GM12864 (cell line): ENCODE measurements at places on chromosomes 12 and 14.

DNA sequence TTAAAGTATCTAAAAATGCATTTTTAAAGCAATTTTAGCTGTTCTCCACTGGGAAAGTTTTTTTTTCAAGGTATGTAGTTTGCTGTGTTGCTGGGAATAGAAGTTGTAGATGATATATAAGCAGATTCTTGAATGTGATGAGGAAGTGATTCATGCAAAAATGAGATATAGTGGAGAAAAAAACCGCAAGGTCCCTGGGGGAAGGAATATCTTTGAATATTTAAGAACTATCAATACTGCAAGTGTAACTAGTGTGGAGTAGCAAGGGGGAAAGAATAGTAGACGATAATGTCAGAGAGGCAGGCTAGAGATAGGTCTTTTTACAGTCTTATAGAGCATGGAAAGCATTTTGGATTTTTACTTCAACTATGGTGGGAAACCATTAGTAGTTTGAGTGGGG, 42.5 kb downstream of the PTCSC3 start:
- DNase-seq = no peak

GRCh38 chr14:95018821-95019220, 138.5 kb downstream of the DICER1 start:
- DNase-seq = no peak

- DNase-seq = no peak
Measured at GRCh38 chr12:130300737-130301535, 36.8 kb upstream of the PIWIL1 start.

- DNase-seq = no peak
Measured at GRCh38 chr14:92675976-92676375, 72.5 kb downstream of the LGMN start.

DNA sequence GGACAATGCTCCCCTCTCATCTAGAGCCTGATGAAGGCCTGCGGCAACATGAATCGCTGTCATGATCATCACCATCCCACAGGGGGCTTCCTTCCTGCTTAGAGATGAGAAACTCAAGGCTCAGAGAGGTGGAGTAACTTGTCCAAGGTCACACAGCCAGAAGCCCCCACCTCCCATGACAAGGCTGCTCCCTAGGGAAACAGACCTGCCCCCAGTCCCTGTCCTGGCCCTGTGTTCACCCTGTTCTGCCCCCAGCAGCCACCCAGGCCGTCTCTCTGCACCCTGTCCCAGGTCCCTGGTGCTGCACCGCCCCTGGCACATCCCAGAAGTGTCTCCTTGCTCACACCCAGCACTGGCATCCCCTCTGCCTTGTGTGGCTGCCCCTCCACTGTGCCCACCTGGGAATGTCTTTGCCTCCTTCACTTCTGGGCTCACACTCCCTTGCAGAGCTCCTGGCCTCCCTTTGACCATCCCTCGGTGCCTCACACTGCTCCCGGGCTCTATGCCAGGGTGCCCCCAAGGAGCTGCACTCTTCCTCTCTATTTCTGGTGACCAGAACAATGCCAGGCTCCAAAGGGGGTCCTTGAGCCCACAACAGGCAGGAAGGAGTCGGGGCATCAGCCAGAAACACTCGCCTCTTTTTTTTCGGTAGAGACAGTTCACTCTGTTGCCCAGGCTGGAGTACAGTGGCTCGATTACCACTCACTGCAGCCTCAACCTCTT, 70.5 kb downstream of the BCL11B start:
- no peak for DNase-seq

DNA sequence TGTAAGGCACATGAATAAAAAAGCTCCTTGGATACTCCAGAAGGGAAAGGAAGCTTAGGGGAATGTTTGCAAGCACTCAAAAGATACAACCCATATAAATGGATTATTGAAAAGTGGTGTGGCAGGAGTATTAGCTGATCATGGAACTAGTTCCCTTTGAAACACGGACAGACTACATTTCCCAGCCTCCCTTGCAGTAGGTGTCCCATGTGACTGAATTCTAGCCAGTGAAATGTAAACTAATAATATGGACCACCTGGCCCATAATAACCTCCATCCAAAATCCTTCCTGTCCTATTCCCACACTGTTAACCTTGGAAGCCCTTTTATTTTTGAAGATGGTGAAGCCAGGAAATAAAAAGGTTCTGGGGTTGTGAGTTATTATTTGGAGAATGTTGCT, 242.3 kb downstream of the SUDS3 start:
- DNase-seq = no peak

DNA sequence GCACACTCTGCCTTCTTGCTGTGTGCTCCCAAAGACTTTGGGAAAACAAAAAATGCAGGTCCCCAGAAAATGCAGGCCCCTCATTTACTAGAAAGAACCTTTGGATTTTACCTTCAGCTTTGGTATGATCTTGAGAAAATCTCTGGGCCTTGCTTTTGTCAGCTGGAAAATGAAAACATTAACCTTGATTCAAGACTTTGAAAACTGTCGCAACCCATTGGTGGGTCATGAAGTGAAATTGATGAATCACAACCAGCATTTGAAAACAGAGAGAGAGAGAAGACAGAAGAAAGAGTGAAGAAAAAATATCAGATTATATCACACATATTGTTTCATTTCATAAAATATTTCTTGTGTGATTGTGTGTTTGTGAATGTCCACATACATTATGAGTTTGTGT, 322.5 kb downstream of the ZFP36L1 start:
- no peak for DNase-seq

- DNase-seq = no peak
Measured at GRCh38 chr12:25558586-25558985, 5.5 kb upstream of the LMNTD1 start.

DNA sequence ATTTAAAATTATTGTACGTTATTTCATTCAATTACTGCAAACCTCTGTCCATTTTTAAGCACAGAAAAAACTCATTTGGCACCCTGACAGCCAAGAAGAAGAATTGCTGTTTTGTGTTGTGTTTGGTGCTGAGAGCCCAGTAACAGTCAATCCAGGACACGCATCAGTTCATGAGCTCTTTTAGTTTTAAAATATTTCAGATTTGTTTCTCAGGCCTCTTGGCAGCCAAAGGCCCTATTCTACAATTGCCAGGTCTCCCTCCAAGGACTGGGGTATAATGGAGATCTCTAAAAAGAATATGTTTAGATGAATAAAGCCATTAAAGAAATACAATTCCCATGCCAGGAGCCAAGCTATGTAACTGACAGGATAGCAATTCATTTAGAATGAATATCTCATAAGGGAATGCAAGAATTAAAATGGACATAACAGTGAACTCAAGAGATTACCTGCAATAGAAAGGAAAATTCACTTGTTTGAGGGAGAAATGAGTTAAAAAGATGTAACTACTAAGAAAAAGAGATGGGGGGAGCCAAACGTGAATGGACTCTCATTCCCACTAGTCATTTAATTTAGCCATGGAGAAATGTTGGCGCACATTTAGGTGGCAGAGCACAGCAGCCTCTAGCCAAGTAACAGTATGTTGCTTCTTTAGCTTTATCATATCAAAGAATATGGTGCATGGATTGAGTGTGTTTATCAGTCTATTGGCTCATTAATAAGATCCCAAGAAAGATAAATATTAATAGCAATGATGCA, 140.6 kb upstream of the PELI2 start:
- DNase-seq = no peak

GRCh38 chr14:50012644-50013043, 103.7 kb downstream of the VCPKMT start:
- DNase-seq = no peak

- DNase-seq = no peak
Measured at GRCh38 chr14:89586258-89587135, 169.5 kb upstream of the FOXN3 start.

DNA sequence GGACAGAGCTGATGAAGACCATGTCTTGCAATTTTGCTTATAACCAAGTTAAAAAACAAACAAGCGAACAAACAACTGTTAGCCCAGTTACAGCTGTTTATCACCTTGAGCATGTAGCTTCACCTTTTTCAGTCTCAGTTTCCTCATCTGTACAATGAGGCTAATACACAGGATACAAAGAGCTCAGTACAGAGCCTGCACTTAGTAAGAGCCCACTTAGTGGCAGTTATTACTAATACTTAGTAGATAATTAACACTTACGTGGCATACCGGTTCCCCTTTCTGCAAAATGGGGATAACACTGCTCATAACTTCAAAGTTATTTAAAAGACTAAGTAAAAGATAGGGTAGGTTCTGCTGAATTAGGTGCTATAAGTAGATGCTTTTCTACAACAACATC, 228.0 kb downstream of the MON2 start:
- no peak for DNase-seq

DNA sequence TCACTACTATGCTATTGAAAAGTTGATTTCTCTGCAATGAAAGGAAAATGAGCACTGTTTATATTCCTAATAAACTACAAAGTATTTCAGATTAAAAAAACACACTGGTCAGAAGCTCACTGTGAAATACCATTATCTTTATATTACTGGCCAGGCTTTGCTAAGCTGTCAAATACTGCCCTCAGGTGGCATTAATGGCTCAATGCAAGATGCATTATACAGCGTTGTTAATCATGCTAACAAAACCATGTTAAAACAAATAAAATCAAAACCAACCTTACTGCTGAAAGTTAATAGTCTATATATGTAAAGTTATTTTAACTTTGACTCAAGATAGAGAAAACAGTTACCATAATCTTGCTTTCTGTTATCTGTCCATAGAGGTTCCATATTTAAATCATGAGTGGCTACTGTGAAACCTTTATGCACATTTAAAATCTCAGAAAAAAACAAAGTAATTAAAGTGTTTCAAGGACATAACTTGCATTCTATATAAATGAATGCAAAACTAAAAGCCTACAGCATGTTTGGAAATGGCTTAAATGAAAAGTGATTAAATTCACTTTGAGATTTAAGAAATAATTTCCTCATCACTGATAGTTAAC, 121.7 kb downstream of the RALGAPA1 start:
- peak; percentile 19 for DNase-seq

DNA sequence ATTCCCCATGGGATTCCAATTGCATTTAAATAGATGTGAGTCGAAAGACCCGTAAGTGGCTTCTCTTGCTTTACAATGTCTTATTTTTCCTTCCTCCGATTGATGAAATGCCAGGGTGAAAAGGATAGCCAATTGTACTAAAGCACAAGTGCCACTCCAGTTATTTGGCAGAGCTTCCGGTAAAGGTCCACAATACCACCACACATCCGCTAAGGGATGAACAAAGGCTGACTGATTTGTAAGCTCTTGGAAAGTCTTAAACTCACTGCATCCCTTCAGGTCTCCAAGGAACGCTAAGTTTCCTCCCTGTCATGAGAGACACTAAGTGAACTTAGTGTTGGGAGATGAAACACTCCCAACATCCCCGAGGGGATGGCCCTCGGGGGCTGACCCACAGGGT, 21.2 kb upstream of the RNASE1 start:
- DNase-seq = no peak

DNA sequence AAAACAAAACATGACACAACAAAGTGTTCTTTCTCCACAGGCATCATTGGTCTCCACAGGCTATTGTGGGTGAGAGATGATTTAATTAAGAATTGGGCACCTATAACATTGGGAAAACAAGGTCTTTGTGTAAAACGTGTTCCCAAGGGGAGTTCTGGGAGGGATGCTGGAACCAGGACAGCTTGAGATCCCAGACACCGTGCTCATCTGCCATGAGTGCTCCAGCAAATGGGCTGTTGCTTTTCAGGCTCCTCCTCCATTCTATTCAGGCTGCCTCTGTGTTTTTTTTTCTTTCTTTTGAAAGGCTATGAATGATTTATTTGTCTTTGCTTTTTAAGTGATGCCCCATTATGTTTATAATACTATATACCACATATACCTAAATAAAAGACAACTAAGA, 122.4 kb downstream of the DACT1 start:
- DNase-seq = no peak

DNA sequence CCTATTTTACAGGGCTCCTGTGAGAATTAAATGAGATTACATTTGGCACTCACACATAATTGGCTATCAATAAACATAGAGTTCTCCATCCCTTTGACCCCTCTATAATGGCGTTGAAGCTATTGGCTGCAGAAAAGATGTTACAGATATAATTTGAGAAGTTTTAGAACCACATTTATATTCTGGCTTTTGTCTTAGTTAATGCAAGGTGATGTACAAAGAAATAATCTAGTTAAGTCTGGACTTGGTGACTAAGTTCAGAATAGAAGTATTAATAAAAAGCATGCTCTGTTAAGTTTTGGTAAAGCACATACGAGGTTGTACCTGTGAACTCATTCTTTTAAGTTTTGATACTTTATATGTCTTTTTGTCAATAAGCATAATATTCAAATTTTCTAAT, 187.1 kb upstream of the HMGA2 start:
- no peak for DNase-seq

- DNase-seq = no peak
Measured at GRCh38 chr12:122884091-122884826, 11.7 kb downstream of the VPS37B start.

- DNase-seq = no peak
Measured at GRCh38 chr12:15701206-15701605, 88.0 kb downstream of the EPS8 start.

GRCh38 chr14:60566101-60566500, 57.2 kb downstream of the SIX6 start:
- DNase-seq = no peak

- no peak for DNase-seq
Measured at GRCh38 chr12:48815126-48816110, 2.9 kb upstream of the CACNB3 start.

GRCh38 chr12:45801625-45802024, 72.1 kb downstream of the ARID2 start:
- DNase-seq = no peak

DNA sequence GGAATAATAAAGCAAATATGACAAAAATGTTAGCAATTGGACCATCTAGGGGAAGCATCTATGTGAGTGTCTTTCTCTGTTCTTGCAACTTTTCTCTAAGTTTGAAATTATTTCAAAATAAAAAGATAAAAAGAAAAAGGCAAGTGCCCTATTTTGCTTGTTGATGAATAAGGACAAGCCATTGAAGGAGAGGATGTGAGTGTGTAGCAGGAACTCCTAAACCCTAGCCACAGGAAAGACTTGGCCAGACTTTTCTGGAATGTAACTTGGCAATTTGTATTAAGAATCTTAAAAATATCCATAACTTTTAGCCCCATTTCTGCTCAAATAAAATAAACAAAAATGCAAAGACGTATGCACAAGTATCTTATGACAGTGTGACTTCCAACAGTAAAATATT, 279.4 kb downstream of the CACNA1C start:
- no peak for DNase-seq

DNA sequence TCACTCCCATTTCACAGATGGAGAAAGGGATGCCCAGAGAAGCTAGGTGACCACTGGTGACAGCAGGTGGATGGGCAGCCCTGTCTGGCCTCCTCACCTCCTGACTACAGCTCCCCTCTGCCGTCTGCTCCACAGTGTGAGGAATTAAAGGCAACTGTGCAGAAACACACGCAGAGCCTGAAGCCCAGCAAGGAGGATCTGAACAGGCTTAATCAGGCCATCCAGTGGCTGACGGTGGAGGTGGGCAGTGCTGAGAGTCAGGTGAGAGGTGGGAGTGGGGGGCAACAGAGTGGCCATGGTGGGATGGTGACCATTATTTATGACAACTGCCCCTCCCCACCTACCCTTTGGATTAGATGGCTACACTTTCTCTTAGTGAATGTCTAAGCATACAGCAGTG, 1.2 kb downstream of the KRT86 start:
- no peak for DNase-seq

GRCh38 chr12:73384592-73384991, 1112.4 kb downstream of the TRHDE start:
- no peak for DNase-seq
